CD4-positive, alpha-beta T cell treated with Interleukin-6 at 100 ng/mL for 8 hours (primary cell): ENCODE measurements at places on chromosomes 3 and 15.

DNA sequence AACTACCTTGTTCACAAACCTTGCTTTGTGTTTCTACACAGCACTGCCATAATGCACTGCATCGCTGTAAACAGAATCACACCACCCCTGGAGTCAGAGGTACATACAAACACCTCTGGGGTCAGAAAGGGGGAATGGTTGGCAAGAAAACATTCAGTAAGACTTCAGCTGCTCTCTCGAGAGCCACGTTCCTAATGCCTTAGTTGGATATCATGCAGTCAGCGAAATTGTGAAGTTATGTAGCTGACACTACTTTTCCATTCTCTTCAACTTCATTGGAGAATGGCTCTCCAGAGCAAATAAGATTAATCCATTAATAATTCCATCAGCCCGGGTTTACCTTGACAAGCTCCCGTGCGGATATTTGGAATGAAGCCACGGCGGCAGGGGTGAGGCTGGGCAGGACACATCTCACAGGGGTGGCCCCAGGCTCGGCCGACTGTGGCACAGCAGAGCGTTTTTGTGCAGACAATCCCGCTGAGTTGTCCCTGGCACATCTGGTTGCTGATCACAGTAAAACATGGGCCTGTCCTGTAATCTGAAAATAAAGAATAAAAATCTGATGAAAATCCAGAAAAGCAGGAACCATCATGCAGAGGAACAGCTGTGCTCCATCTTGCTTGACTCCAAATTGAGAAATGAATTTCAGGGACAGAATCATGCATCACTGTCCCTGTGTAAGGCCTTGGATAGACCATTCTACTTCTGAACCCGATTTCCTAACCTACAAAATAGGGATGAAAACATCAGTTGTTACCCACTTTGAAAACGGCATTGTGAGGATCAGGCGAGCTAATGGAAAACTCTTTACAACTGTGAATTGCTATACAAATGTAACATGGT is 108.0 kb downstream of the FBN1 start:
- no peak for DNase-seq

GRCh38 chr3:115518100-115518852 is 105.0 kb upstream of the GAP43 start:
- DNase-seq: no peak

DNA sequence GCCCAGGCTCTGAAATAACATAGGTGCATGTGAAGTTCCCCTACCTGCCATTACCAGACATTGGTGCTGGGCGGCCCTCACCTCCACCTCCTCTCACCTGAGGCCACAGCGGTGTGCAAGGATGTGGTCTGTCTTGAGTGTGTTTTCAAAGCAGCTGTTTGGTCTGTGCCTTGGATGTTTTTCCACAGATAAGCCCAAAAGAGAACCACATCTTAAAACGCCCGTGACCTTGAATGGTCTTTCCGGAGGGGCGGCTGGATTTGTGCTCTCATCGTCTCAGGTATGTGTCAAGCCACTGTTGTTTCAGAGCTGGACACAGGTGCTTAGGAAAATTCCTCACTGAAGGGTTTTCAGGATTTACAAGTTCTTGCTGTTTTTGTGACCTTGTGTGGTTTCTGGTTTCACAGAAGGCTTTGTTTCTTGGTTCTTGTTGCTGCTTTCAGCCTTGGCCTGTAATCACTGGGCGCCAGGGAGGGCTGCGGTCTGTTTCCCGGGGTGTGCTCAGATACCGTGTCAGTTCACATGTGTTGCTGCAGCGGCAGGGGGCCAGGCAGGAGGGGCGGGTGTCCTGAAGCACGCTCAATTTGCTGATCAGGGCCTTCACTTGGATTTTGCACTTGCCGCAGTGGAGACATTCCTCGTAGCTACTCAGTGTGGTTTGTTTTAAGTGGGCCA is 128.4 kb downstream of the IGF1R start:
- DNase-seq: peak; percentile 12

DNA sequence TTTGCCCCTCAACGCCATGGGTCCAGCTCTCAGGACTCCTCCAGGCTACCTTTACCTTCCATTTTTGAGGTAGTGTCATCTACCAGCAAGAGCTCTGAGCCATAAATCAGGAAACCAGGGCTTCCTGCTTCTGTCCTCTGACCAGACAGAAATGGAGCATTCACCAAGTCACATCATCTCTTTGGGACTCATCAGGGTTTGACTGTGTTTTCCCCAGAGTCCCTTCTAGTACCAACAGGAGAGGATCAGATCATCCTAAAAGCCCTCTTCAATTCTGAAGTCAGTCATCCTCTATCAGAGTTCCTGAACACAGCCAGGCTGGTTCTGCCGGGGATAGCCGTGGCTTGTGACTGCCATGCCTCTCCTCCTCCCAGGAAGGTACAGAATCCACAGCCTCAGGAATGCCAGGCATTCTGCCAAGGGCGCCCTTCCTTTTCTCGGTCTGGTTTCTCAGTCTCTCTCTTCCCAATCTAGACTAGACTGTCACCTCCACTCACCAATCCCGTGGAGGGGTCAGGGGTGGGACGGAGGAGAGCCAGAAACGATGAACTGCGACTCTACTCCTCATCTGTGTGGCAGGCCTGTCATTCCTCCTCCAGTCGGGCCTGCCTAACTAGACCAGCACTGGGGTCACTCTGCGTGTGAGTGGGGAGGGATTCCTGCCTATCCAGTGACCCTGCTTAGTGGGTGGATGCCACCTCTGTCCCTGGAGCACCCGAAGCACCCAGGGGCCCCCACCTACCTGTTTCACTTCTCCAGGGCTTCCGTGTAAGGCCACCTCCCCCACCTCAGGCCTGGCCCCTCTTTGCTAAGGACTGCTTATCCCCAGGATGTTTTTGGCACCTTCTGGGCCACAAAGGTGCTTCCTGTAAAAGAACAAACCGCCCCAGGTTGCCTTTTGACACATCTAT is 30.9 kb downstream of the CCNL1 start:
- DNase-seq: peak; percentile 70

DNA sequence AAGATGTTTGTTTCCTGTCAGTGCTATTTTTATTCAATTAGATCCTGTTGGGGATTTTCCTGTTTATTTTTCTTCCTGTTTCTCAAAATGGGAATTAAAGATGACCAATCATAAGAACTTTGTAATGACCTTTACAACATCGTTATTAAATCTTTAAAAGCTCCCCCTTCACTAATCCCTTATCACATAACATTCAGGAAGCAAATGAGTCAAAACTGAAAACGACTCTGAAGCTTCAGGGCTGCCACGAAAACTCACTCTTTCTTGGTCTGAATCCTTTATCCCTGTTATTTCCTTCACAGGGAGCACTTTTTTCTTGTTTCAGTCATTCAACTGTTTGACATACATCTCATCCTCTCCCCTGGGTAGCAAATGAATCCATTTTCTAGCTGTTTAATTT is 75.8 kb upstream of the MB21D2 start:
- DNase-seq: no peak

GRCh38 chr3:108008931-108009639 is 81.7 kb downstream of the CD47 start:
- no peak for DNase-seq

DNA sequence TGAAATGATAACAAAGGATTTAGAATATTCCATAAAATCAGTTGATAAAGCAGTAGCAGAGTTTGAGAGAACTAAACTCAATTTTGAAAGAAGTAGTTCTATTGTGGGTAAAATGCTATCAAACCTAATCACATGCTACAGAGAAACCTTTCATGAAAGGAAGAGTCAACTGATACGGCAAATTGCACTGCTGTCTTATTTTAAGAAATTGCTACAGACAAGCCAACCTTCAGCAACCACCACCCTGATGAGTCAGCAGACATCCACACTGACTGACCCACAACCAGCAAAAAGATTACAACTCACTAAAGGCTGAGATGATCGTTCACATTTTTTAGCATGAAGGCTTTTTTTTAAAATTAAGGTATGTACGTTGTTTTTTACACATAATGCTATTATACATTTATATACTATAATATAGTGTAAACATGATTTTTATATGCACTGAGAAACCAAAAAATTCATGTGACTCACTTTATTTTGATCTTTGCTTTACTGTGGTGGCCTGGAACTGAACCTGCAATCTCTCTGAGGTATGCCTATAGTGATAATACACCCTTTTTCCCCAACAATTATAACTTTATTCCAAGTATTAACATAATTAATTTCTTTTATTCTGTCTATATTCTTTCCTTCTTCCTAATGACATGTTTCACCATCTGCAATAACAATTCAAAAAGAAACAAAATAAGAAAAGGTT is 109.9 kb downstream of the TBC1D5 start:
- no peak for DNase-seq
